NCI-H1694 (cell line): ENCODE measurements at places on chromosomes 5 and 9.

DNA sequence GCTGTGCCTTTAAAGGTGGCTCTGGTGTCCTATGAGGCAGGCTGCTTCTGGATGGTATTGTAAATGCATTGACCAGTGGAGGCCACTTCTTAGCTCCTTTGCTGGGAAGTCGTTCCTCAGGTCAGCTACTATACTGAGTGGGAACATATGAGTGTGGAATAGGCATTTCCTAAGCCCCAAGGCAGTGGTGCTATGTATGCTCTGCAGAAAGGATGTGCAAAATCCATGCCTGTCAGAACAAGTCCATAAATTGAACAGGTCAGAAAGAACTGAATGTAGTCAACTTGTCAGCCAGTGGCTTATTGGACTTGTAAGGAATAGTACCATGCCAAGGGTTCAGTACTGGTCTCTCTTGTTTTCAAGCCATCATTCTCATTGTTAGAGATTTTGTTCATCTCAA lies 216.4 kb downstream of the CDH10 start:
- DNase-seq = no peak

DNA sequence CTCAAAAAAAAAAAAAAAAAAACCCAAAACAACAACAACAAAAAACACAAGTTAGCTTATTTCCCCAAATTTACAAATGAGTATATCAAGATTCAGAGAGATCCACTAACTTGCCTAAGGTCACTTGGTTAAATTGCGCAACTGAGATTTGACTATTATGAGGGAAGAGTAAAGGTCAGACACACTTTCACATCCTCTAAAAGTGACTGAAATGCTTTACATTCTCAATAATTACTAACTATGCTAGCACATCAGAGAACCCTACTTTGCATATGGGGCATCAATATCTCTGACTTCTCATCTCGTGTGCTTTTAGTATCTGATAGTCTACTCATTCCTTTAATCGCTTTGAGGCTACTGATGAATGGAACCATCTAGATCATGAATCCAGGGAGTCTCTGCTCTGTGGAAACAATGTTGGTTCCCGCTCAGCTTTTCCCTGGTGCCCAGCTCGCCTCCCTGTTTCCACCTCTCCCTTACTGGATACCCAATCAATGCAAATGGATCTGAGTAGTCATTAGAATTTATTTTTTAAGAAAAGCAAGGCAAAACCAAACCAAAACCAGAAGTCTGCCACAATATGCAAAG lies 182.1 kb upstream of the TRIM32 start:
- no peak for DNase-seq

- DNase-seq = peak; percentile 8
Observed at GRCh38 chr5:114789773-114790402, 379.8 kb downstream of the TRIM36 start.

GRCh38 chr5:2006193-2006970 lies 123.7 kb upstream of the IRX4 start:
- no peak for DNase-seq
